Right ventricle myocardium superior (tissue), 1 donor: ENCODE measurements at places on chromosomes 16 and 17. TPM values are rescaled to one million over a fixed set of nuclear protein-coding genes. Genes with fewer than 3 reads are reported as not detected.

- DNase-seq = no peak
Observed at GRCh38 chr17:68624381-68624780, 23.2 kb upstream of the FAM20A start.

The CRHR1 gene
- total RNA-seq = not detected

- DNase-seq = no peak
Observed at GRCh38 chr17:12231355-12231682, 210.6 kb downstream of the MAP2K4 start.

DNA sequence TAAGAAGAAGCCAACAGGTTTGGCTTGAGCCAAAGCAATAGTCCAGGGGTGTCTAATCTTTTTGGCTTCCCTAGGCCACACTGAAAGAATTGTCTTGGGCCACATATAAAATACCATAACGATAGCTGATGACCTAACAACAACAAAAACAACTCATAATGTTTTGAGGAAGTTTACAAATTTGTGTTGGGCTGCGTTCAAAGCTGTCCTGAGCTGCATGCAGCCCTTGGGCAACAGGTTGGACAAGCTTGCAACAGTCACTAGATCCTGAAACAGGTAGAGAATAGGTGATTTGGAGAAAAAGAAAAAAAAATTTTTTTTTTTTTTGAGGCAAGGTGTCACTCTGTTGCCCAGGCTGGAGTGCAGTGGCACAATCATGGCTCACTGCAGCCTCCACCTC is 4.5 kb downstream of the CRYBA1 start:
- no peak for DNase-seq

The UMOD gene
- total RNA-seq = not detected

DNA sequence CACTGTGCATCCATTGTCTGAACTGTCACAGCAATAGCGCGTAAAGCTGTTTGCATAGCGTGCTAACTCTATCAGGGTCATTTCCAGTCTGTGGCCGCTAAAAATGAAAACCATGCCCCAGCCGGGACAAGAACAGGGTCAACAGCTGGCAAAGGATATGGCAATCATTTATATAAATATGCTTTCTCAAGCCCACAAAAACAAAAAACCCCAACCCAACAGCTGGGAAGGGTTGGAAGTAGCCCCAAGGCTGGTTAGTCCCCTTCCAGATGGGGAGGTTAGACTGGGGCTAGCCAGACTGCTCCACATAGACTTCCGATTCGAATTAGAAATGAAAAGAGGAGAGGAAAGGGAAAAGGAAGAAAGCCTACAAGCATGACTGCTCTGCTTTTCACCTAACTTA is 203.3 kb upstream of the TBX2 start:
- no peak for DNase-seq

DNA sequence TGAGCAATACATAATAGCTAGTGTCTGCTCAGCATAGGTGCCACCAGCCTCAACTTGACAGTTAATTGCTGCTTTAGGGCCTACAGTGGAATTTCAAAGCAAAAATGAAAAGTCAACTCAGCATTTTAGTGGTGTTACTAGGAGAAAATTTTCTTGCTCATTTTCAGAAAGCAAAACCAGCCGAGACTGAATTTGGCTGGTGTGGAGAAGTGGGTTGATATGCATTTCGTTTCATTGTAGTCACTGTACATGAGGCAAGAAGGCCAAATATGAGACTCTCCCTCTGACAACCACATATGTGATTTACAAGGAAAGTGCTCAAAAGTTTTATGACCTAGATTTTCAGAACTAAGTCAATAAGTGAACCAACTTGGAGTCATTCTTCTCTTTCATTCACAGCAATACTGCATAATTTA is 54.0 kb downstream of the DUSP14 start:
- no peak for DNase-seq

The ZFPM1 gene
- total RNA-seq = 3.6 TPM

- DNase-seq = no peak
Observed at GRCh38 chr17:58412961-58413586, 4.3 kb downstream of the RNF43 start.

GRCh38 chr16:12158428-12158827 is 181.9 kb downstream of the SNX29 start:
- DNase-seq = no peak

The TAOK2 gene
- 29.7 TPM for total RNA-seq

- DNase-seq = no peak
Observed at GRCh38 chr17:164303-165235, 16.9 kb downstream of the DOC2B start.

- no peak for DNase-seq
Observed at GRCh38 chr16:4767872-4768548, 1.0 kb upstream of the ZNF500 start.

The GOT2 gene
- 533 TPM for total RNA-seq

DNA sequence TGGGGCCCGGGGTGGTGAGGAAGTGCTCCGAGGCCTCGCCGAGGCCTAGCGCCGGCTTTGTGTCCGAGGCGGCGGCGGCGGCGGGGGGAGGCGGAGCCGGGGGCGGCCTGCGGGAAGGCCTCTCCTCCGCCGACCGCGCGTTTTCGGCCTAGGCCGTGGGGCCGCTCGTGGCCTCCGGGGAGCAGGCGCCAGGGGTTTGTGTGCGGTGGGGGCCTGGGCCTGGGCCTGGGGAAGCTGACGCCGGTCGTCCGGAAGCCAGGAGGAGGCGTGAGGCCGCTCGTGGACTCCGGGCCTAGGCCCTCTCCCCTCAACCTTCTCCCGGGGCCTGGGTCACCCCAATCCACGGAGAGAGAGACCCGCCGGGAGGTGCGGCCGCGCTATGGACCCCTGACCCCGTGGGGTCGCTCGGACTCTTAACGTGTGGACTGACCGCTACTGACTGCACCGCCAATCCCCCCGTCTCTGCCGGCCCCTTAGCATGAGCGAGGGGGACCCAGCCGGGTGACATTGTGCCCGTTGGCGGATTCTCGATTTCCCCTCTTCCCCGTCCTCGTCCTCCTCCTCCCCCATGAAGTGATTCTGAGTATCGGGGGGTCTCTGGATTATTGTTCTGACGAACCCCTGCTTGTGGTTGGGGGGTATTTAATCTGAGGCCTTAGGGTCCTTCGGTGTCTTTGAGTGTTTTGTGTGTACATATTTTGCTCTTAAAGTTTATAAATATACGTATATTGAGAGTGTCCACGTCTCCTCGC is 660 bp downstream of the RBBP6 start:
- DNase-seq = peak; percentile 76

GRCh38 chr16:4877380-4877685 is 30.1 kb downstream of the UBN1 start:
- no peak for DNase-seq

DNA sequence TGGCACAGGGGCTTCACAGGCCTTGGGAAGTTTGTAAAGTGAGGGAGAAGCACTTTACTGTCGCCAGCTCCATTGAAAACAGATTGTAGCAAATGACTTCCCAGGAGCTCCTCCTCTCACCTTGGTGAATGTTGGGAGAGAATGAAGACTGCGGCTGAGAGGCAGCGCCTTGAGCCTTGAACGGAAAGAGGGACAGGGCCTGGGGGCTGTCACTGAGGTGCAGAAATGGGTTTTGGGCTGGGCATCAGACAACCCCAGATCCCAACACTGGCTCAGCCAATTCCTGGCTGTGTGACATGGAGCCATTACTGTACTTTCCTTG is 603 bp upstream of the MRTFB start:
- DNase-seq = no peak

DNA sequence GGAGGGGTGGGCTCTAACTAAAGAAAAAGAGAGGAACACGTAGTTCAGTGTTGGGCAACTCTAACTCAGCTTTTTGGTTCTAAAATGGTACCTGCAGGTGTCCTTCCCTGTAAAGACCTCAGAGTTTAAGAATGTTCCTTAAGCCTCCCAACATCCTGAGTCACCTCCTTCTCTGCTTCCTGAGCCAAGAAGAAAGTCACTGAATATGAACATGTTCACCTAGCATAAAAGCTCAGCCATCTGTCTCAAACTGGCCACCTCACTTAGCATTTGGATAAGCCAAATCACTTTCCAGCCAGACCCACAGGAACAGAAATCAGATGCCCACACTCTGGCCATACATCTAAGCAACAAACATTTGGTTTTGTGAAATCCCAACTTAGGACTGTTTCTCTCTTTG is 3.7 kb downstream of the TMEM98 start:
- no peak for DNase-seq

- DNase-seq = peak; percentile 94
Observed at GRCh38 chr17:45228763-45229539, 7.3 kb downstream of the FMNL1 start.

DNA sequence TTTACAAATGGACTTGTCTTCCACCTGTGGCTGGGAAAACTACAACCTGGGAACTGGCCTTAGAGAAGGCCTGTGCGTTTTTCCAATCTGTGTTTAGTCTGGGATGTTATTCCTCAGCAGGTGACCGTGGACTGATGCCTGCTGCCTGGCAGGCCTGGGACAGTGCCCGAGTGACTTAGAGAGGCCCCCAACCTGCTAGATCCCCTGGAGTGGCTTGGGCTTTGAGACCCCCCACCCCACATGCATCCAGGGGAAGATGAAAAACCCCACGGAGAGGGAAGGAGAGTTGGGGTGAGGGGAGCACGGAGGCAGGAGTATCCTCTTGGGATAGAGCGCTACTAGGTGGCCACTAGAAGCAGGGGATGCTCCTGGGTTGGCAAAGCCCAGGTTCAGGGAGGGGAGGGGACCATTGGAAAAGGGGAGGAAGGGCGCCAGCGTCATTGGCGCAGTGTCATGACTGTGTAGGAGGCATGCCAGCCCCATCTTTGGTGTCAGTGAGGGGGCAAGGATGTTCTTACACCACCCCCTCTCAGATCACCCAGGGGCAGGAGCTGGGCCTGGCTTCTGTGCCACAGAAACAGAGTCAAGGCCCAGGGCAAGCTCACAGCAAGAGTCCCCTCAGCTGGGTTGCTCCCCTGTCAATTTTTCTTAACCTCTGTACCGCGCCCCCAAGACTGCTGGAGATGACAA is 54.1 kb downstream of the MEAK7 start:
- no peak for DNase-seq

GRCh38 chr16:67869653-67870052 is 3.2 kb upstream of the EDC4 start:
- DNase-seq = no peak

GRCh38 chr16:88570691-88571092 is 489 bp downstream of the ZC3H18 start:
- DNase-seq = no peak

The FBXL16 gene
- not detected for total RNA-seq

DNA sequence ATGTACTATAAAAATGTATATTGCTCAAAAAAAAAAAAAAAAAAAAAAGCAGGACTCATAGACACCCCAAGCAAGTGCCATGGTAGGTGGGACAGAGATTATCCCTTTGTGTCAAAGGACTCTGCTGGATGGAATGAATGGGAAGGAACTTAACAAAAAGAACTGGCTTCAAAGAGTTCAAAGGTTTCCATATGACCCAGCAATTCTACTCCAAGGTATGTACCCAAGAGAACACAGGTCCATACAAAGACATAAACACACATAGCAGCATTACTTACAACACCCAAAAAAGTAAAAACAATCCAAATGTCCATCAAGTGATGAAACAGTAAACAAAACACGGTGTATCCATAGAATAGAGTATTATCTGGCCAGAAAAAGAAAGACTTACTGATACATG is 255.2 kb downstream of the SLC39A11 start:
- no peak for DNase-seq

DNA sequence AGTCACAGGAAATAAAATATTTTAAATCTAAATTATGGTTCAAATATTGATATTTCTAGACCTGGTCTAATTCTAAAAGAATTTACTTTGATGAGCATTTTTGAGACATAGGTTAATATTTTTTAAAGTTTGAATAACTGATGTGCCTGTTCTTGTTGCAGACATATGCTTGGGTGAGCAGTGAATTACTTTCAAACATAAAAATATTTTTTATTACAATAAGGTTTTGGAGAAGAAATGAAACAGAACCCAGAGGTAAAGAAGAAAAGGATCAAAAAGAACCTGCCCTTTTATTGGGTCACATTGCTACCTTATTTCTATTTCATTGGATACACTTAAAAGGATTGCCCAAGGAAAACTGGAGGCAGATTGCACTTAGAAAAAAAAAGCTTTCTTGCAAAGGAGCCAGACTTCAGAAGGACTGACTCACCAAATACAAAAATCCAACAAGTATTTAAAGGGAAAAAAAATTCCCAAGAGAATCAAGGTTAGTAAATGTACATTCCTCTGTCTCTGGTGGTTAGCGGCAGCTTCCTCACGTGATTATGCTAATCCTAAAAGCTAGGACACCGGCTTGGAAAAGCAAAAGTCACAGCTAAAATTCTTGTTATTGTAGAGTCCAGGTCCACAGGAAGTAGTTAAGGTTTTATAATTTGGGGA is 18.5 kb downstream of the ENPP7 start:
- no peak for DNase-seq

DNA sequence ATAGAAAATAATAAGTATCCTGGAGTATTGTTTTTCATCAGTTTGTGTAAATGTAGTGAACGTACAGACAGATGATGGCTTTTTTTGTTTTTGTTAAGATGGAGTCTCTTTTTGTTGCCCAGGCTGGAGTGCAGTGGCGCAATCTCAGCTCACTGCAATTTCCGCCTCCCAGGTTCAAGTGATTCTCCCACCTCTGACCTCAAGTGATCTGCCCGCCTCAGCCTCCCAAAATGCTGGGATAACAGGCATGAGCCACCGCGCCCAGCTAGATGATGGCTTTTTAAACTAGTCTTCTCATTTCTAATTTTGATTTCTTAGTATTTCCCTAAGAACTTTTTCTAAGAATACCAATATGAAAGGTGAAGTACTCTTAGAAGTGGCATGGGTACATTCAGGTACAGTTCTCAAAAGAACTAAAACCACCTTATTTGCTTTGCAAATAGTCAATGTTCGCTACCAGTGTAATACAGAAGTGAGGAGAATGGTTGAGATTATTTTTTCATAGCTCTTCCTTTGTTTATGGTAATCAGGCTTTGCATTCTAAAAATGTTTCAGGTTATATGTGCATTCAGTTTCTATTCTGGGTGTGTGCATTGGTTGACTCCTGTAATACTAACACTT is 34.2 kb downstream of the TTC19 start:
- no peak for DNase-seq

- no peak for DNase-seq
Observed at GRCh38 chr17:29561554-29562517, 5.0 kb downstream of the ABHD15 start.

DNA sequence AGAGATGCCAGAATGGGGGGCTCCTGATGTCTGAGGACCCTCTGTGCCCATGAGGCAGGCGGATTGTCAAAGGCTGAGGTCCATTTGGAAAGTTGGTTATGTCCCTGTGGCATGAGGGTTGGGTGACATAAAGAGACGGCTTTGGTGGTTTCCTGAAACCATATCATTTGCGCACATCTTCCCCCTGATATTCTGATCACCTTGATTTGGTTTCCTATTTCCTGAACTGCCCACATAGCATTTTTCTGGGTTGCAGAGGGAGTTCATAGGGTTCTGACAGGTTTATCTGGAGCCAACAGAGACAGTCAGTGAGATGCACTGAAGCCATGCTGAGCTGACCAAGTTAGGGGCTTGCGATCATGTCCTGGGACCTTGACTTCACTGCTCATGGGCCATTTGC is 15.7 kb upstream of the RNF222 start:
- DNase-seq = no peak

The TLCD1 gene
- total RNA-seq = 1.9 TPM

GRCh38 chr16:12337871-12338655 is 361.5 kb downstream of the SNX29 start:
- no peak for DNase-seq
